ENCODE measurements at places on chromosomes 7 and 10. TPM values are rescaled to one million over a fixed set of nuclear protein-coding genes. Genes with fewer than 3 reads are reported as not detected.

The OSBPL3 gene
- total RNA-seq, result 11.2 TPM

The VWA2 gene
- total RNA-seq, result not detected

The GPC2 gene
- total RNA-seq, result 0.92 TPM

The NUTM2B gene
- 0.33 TPM for total RNA-seq

The TMEM273 gene
- not detected for total RNA-seq

The FZD8 gene
- 7.2 TPM for total RNA-seq

The ADAMTS14 gene
- total RNA-seq, result 0.09 TPM

The CUZD1 gene
- total RNA-seq, result 1.5 TPM

The NEUROD6 gene
- not detected for total RNA-seq

The OR2A1 gene
- total RNA-seq, result not detected

The ADCY1 gene
- 2.5 TPM for total RNA-seq

The RAB19 gene
- total RNA-seq, result not detected

The MKI67 gene
- 54.3 TPM for total RNA-seq

The SPDYE9 gene
- not detected for total RNA-seq

The NCOA4 gene
- total RNA-seq, result 110 TPM

The RAB11FIP2 gene
- 8.6 TPM for total RNA-seq

The SFR1 gene
- 23.5 TPM for total RNA-seq

The POLR2J2 gene
- 0.27 TPM for total RNA-seq

The LRMDA gene
- 4.3 TPM for total RNA-seq

The SEMA3C gene
- total RNA-seq, result 62.4 TPM

The DGKI gene
- total RNA-seq, result 0.20 TPM

The ZP3 gene
- 19.3 TPM for total RNA-seq

The GRID1 gene
- total RNA-seq, result 0.24 TPM

The PRR15 gene
- 1.1 TPM for total RNA-seq

The ERVW-1 gene
- not detected for total RNA-seq

The TBRG4 gene
- 118 TPM for total RNA-seq

The EN2 gene
- 1.0 TPM for total RNA-seq

The ST7 gene
- 29.3 TPM for total RNA-seq

The FXYD4 gene
- total RNA-seq, result not detected

The PAX4 gene
- total RNA-seq, result not detected

The RSPH10B2 gene
- 0.07 TPM for total RNA-seq

The PHKG1 gene
- total RNA-seq, result 0.31 TPM

The FANK1 gene
- total RNA-seq, result 3.7 TPM

The PIK3AP1 gene
- total RNA-seq, result 0.67 TPM

The AQP1 gene
- total RNA-seq, result 0.36 TPM

The AP4M1 gene
- 15.8 TPM for total RNA-seq

The MEOX2 gene
- not detected for total RNA-seq

The ANK3 gene
- 0.18 TPM for total RNA-seq

The HABP2 gene
- total RNA-seq, result 0.07 TPM

The JAKMIP3 gene
- 1.5 TPM for total RNA-seq

The CYP2E1 gene
- 0.39 TPM for total RNA-seq

The CAV2 gene
- 170 TPM for total RNA-seq

Data from A549 treated with CORT108297 at 1 μM for 4 hours (cell line).